GM12878 (cell line): ENCODE measurements at places on chromosomes 2 and 18. TPM values are rescaled to one million over a fixed set of nuclear protein-coding genes. Genes with fewer than 3 reads are reported as not detected.
A peak's percentile ranks its signal among the peaks of the same experiment; 100 is the strongest.

DNA sequence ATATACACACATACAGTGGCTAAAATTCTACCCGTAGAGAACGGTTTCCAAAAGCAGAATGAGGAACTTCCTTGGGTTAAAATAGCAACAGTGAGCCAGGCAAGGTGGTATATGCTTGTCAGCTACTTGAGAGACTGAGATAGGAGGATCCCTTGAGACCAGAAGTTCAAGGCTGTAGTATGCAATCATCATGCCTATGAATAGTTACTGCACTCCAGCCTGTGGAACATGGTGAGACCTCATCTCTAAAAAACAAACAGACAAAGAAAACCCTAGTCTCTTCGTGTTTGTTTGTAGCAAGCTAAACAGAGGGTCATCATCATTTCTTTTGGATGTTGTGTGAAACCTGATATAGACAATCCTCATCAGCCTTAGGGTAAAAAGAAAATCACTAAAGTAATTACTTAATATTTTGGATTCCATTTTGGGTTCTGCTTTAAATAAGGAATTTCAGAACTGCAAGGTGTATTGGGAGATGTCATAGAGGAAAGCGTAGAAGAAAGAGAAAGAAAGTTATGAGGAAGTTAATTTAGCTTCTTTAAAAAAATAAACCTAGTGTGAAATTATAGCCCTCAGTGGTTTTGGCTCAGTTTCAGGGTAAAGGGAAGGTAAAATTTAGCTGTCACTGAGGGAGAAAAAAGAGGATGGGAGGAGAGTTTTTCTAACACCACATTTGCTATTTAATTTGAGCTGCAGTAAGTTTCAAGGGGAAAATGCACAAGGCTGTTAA lies 46.5 kb downstream of the PLEK start:
- peak; percentile 84 for DNase-seq

DNA sequence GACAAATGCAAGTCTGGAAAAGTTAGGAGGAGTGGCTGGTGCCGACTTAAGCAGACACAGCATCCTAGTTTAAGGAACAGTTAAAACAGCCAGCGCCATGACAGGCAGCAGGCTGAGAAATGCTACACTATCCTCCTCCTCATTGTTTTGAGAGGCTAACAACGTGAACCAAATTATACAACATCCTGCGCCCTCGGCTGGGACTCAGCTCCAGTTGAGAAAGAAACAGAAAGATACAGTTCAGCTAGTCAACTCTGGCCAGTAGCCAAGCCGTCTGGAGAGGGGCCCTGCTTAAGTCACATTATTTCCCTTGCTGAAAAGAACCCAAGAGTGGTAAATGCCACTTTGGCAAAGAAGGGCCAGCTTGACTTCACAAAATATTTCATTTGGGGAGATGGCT lies 90.2 kb downstream of the BCL11A start:
- DNase-seq, result no peak

Gene ZNF892
- 0.59 and 0.85 TPM in 2 replicates for total RNA-seq

DNA sequence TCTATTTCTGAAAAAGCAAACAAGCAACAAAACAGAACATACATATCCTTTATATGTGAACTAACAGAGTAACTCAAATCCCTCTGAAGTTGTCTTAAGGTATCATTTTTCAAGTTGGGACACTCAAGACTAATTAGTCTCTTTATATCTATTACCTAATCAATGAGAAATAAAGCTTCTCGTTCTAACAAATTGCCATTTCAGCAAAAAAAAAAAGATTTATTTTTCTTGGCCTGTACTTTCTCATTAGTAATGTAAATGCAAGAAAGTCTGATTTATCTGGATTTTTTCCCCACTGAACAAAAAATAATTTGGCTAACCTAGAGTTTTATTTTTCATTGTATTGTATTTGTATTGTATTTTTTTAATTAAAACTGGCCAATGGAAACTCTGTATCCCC lies 176.1 kb upstream of the NOL4 start:
- DNase-seq, result no peak

GRCh38 chr2:97950329-97951154 lies 45.2 kb downstream of the TMEM131 start:
- no peak for DNase-seq

GRCh38 chr2:198293281-198293680 lies 488.9 kb downstream of the PLCL1 start:
- DNase-seq, result no peak

Gene CYBRD1
- 33.0 and 34.8 TPM in 2 replicates for total RNA-seq

Gene DNER
- total RNA-seq, result not detected in 2 replicates

Gene PXDN
- 0.58 and 0.69 TPM in 2 replicates for total RNA-seq

GRCh38 chr18:60358516-60358915 lies 14.1 kb downstream of the MC4R start:
- no peak for DNase-seq

DNA sequence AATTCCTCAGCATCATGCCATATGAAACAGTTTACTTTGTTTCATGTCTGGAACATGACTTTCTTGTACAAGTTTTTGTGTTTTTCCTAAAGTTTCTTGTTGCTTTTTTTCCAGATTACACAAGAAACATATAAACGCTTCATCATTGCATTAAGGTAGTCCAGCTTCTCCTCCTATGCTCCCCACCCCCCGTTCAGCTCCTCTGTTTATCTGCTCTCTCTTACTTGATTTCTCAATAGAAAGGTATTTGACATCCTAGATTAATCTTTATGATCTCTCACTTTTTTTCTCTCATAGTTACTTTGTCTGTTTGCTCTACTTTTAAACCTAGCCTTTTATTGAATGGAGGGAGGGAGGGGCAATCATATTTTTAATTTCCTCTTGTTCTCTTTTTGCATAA lies 25.4 kb downstream of the SLC40A1 start:
- no peak for DNase-seq

Gene TTC39C
- 72.8 and 76.5 TPM in 2 replicates for total RNA-seq

- no peak for DNase-seq
Measured at GRCh38 chr2:215137741-215138340, 585 bp downstream of the ABCA12 start.

Gene SULT1C4
- not detected in 2 replicates for total RNA-seq

- no peak for DNase-seq
Measured at GRCh38 chr18:78140294-78140693, 839.3 kb upstream of the SALL3 start.

- DNase-seq, result no peak
Measured at GRCh38 chr18:26568926-26569665, 20.7 kb upstream of the KCTD1 start.

Gene HTRA2
- 62.2 and 64.5 TPM in 2 replicates for total RNA-seq

- DNase-seq, result no peak
Measured at GRCh38 chr2:58651930-58652329, 410.8 kb upstream of the FANCL start.

DNA sequence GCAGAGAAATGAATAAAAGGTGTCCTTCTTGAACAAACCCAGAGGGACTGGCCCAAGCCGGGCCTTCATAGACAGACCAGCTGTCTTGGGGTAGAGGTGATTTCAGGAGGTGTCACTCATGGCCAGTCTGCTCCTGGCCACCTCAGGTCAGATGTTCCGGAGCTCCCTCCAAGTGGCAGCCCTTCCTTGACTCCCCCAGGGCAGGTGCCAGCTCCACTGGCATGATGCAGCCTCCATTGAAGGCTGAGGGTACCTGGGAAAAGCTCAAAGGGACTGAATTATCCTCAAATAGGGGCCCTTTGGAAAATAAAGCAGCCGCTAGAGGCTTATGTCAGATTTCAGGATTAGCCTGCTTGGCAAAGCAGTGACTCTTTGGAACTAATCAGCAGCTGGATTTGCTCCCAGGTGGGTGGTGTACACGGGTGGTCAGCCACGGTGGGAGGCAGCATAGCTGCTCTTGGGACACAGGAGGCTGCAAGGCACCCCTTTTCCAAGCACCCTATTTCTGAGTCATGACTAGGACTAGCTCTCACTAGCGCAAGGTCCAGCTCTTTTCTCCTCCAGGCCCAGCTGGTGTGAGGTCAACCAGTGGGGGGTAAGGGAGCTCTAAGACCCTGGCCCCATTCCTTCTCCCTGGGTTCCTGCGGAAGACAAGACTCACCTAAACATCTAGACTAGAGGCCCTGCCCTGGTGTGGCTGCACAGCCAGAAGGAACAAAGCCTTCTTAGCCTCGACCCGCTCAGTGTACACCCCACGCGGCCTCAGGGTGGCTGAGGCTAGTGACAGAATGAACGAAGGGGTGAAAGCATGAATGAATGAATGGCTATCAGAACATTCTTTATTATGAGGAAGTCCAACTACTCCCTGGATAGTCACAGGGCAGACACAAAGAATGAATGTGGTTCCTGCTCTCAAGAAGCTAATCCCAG lies 29.3 kb downstream of the HS1BP3 start:
- no peak for DNase-seq
